PC-3 (cell line): ENCODE measurements at places on chromosomes 16 and 17. TPM values are rescaled to one million over a fixed set of nuclear protein-coding genes. Genes with fewer than 3 reads are reported as not detected.

Gene KRT9
- 1.0 TPM in 1 of 2 replicates, not detected in the other for total RNA-seq

Gene DPEP1
- total RNA-seq: 0.23 TPM in 1 of 2 replicates, not detected in the other

Gene GPRC5B
- 5.5 and 12.4 TPM in 2 replicates for total RNA-seq

Gene CDK5R1
- total RNA-seq: 1.7 and 3.0 TPM in 2 replicates

DNA sequence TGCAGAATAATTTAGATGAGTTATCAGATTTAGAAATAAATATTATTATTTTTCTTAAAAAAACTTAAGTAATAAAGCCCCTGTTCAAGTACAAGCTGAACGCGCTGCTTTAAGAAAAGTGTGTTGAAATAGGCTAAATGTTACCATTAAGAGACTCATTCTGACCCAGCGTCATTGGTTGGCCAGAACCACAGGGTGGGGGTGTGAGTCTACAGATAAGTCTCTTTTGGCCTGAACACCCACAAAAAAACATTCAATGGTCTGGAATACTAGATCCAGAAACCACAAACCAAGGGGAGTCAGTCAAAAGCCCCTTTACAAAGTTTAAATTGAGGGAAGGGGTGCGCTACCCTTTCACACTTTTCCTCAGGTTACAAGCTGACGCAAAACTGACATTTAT lies 776.1 kb downstream of the KCNJ2 start:
- no peaks in the 10 kb centered on the region for H3K27me3 ChIP-seq
- H3K36me3 ChIP-seq: no peaks in the 10 kb centered on the region
- H3K4me3 ChIP-seq: no peak overlapping the region
- H3K4me1 ChIP-seq: no peaks in the 10 kb centered on the region
- no peak overlapping the region for H3K27ac ChIP-seq

GRCh38 chr16:12588510-12588909 lies 215.2 kb downstream of the CPPED1 start:
- H3K27ac ChIP-seq: no peak overlapping the region
- DNase-seq: no peak
- H3K27me3 ChIP-seq: peaks cover 4% of the 10 kb centered on the region; the same call in 1 of the 2 replicates
- H3K4me3 ChIP-seq: no peak overlapping the region

- no peak overlapping the region for H3K27ac ChIP-seq
- no peak overlapping the region for H3K4me3 ChIP-seq
Measured at GRCh38 chr17:1617620-1618174, 10.9 kb downstream of the SLC43A2 start.

DNA sequence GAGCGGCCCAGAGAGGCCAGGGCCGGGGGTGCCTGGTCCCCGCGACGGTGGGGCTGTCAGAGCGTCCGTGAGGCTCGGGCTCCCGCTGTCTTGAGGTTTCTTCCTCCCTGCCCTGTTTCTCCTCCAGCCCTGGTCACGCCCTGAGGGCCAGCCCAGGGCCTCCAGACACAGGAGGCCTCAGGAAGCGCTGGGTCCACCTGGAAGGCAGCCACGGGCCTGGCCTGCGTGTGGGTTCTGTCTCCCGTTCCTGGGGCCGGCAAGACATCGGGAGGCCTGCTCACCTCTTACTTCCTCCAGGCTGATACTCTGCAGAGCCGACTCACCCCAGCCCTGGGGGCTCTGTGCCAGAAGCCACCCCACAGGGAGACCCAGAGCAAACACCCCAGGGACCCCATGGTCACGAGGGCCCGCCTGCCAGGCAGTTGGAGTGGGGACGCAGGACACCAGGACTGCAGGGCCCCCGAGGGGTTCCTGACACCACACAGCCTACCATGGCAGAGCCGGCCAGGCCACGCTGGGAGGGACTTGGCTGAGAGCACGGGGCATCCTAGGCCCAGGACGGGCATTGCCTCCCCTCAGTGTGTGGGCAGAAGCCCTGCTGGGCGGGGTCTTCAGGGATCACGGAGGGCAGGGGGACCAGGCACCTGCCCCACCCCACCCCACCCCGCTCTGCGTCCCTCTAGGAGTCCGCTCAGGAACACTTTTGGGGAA lies 18.9 kb upstream of the CACNA1H start:
- H3K4me1 ChIP-seq: no peaks in the 10 kb centered on the region
- H3K27me3 ChIP-seq: no peaks in the 10 kb centered on the region
- H3K36me3 ChIP-seq: no peaks in the 10 kb centered on the region
- no peak overlapping the region for H3K4me3 ChIP-seq
- no peak overlapping the region for H3K27ac ChIP-seq

GRCh38 chr16:84614073-84614459 lies 3.8 kb downstream of the COTL1 start:
- H3K36me3 ChIP-seq: peaks cover 38% of the 10 kb centered on the region
- H3K27ac ChIP-seq: no peak overlapping the region
- no peaks in the 10 kb centered on the region for H3K27me3 ChIP-seq
- no peak for DNase-seq
